Progenitor cell of endocrine pancreas (in vitro differentiated cells): ENCODE measurements at places on chromosomes 7 and 10. TPM values are rescaled to one million over a fixed set of nuclear protein-coding genes. Genes with fewer than 3 reads are reported as not detected.

- no peak for DNase-seq
- H3K27me3 ChIP-seq, result no peaks in the 10 kb centered on the region
- no peak overlapping the region for H3K4me3 ChIP-seq
- no peak overlapping the region for H3K27ac ChIP-seq
Observed at GRCh38 chr7:98225913-98226614, 14.8 kb downstream of the BHLHA15 start.

GRCh38 chr7:116582164-116582732 lies 57.4 kb downstream of the CAV1 start:
- H3K27ac ChIP-seq, result no peak overlapping the region
- no peak overlapping the region for H3K4me3 ChIP-seq
- H3K27me3 ChIP-seq, result no peaks in the 10 kb centered on the region
- H3K36me3 ChIP-seq, result no peaks in the 10 kb centered on the region
- DNase-seq, result no peak

DNA sequence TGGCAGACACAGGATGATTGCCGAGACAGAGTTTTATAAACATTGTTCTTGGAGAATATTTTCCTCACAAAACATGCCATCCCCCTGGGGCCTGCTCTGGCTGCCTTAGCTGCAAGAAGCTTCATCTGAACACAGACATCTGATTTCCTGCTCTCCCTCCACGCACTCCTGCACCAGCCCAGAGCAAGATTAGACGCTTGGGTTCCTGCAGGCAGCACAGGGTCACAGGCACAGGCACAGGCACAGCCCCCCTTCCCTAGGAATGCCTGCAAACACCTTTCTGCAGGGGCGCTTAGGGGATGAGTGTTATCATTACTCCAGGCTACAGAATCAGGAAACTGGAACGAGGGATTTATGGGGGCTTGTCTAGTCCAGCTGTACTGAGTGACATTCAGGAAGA lies 450.3 kb downstream of the GRID1 start:
- DNase-seq, result no peak
- peaks cover 14% of the 10 kb centered on the region for H3K27me3 ChIP-seq
- no peak overlapping the region for H3K4me3 ChIP-seq
- H3K27ac ChIP-seq, result no peak overlapping the region
- H3K4me1 ChIP-seq, result peaks cover 1% of the 10 kb centered on the region

DNA sequence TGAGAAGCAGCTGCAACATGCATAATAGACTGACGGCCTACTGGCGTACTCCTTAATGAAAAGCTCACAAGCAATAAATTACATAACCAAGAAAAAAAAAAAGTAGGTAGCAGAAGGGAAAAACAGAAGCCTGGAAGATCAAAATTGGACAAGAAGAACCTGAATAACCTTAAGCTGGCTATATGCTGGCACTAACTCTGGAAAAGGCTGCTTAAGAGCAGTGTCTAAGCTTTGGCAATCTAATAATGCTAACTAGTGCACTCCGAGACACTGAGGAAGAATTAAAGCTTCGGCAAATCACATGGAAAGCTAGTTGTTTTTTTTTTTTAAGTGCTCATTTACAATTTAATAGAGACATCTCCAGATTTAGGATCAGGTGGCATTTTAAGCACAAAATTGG lies 441.9 kb downstream of the PARD3 start:
- no peaks in the 10 kb centered on the region for H3K27me3 ChIP-seq
- H3K4me1 ChIP-seq, result peaks cover 4% of the 10 kb centered on the region
- H3K4me3 ChIP-seq, result no peak overlapping the region
- no peak for DNase-seq
- H3K36me3 ChIP-seq, result peaks cover 41% of the 10 kb centered on the region

Gene PON3
- total RNA-seq, result 0.14 TPM in 1 of 2 replicates, not detected in the other

Gene SPAM1
- total RNA-seq, result not detected in 2 replicates

Gene PRR15
- 13.0 and 16.0 TPM in 2 replicates for total RNA-seq

Gene ADRA2A
- total RNA-seq, result 13.1 and 13.6 TPM in 2 replicates

Gene NEURL1
- total RNA-seq, result 17.6 and 21.5 TPM in 2 replicates
